ENCODE measurements at places on chromosomes 5 and 9.

GRCh38 chr9:133718563-133719315, 19.4 kb downstream of the SARDH start:
- peak; percentile 13 for DNase-seq

DNA sequence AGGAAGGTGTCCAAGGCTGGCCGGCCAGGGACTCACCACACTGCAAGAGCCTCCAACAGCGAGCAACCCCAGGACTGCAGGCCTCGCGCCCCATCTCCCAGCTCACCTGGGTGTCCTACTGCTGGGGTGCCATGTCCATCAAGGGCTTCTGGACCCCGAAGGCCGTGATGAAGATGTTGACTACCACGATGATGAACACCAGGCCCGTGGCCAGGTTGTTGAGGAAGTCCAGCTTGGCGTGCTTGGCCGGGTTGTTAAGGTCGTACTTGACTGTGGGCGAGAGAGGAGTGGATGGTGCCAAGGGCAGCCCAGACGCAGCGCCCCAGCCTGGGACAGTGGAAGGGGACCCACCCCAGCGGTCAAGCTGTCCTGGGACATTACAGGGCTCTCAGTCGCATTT, 9.3 kb downstream of the NINJ1 start:
- DNase-seq: peak; percentile 22

DNA sequence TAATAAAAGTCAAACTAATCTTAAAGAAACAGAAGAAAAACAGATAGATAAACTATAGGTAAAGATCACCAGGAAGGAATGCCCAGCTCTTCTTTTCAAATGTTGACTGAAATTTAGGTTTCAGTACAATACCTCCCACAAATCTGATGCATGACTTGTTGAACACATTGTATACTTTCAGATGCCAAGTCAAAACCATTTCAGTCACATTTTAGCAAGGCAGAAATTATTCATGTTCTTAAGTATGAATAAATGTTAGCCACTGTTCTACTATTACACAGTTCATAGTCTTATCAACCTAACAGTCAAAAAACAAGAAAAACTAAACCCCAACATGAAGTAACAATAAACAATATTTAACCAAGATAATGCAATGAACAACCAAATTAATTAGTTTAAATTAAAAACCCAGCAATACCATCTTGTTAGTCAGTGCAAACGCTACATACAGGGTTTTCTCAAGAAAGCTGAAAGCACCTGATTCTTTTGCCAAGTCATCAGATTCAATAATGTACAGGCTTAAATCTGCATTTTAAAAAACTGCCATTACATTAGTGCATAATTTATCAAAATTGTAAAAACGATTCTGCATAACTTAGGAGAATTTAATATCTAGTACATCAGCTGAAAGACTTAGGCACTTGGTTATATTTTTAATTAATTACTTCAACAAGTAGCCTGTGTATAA, 20.0 kb upstream of the PDCL start:
- no peak for DNase-seq

DNA sequence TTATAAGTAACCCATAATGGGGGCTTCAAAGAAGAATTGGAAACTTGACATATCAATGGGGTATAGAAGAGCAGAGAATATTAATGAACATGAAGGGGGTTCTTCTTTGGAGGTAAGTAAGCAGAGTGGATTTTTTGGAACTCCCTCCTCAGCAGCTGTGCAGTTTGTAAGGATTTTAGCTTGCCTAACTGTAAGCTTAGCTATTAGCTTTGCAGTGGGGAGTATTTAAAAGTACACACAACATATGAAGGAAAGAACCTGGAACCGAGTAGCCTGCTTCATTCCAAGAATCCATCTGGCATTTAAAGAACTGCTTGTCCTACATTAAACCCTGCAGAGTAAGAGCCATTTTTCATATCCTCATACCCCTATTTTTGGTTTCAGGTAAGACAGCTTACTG, 2.2 kb upstream of the PBX3 start:
- peak; percentile 43 for DNase-seq
